ENCODE measurements at places on chromosomes 4 and X.

DNA sequence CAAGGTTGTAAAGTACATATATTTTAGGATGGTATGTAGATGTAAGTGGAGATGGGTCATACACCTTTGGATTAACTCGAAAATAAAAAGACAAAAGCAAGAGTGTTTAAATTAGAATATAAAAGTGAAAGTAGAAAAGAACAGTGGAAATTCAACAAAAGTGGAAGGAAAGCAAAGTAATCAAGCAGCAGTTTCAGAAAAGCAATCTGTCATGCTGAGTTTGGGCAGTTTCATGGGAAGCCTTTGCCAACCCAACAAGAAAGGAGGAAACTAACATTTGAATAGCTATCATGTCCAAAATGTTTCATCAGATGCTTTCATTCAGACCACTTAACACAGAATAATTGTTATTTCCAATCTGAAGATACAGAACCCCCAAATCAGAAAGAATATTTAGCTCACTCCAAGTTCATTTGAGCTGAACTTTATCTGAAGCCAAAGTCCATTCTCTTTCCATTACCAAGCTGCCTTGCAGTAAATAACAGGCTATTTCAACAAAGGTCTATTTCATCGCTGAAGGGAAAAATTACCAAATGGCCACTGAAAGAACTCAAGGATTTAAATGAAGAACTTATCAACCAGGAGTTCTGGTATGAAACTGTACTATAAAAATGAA, 1.8 kb upstream of the EXOSC9 start:
- DNase-seq = no peak

- no peak for DNase-seq
Measured at GRCh38 chr4:168183717-168184571, 91.6 kb downstream of the ANXA10 start.

GRCh38 chr4:11368701-11369115, 60.0 kb downstream of the HS3ST1 start:
- DNase-seq = no peak

GRCh38 chr4:62232814-62233213, 1032.7 kb downstream of the ADGRL3 start:
- no peak for DNase-seq

GRCh38 chr4:139735381-139736273, 70.0 kb downstream of the MGST2 start:
- no peak for DNase-seq

DNA sequence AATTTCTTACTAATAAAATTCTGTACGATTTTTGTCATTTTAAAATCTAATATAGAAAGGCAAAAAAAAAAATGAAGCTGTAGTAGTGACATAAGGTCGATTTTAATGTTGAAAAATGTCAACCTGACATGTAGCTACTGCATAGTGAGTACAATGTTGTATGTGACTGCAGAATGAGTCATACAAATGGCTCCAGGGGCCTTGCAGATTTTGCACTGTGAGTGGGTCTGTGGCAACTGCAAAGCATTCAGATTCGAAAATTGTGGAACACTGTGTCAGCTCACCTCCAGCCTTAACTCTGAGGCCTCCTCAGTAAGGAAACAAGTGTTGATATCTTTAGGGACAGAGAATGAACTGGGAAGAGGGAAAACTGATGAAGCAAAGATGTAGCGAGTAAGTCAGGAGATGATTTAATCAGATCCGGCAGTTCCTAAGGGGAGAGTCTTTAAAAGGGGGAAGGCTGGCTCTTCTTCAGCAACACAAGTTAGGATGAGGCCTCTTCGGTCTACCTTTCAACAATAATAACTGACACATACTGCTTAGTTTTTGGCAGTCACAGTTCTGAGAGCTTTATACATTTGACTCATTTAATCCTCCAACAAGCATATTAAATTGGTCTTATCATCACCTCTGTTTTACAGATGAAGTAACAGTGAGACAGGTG, 24.9 kb downstream of the TKTL2 start:
- no peak for DNase-seq
